T-helper 17 cell (primary cell): ENCODE measurements at places on chromosomes 2 and 18.

GRCh38 chr2:14501061-14501460 lies 131.5 kb upstream of the LRATD1 start:
- DNase-seq: no peak

DNA sequence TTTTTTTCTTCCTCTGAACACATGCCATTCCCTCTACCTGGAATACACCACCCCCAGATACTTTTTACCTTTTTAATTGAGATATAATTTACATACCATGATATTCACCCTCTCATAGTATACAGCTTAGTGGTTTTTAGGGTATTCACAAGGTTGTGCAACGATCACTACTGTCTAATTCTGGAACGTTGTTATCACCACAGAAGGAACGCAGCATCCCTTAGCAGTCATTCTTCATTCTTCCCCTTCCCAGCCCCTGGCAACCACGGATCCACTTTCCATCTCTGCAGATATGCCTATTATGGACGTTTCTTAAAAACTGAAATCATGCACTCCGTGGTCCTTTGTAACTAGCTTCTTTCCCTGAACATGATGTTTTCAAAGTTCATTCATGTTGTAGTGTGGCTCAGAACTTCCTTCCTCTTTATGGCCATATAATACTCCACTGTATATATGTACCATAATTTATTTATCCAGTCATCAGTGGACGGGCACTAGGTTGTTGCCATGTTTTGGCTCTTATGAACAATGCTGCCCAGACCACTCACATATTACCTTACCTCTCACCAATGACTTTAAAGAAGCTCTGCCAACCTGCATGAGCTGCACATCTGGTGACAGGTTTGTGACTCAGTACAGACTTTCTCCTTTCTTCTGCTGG lies 168.9 kb downstream of the CTIF start:
- no peak for DNase-seq

DNA sequence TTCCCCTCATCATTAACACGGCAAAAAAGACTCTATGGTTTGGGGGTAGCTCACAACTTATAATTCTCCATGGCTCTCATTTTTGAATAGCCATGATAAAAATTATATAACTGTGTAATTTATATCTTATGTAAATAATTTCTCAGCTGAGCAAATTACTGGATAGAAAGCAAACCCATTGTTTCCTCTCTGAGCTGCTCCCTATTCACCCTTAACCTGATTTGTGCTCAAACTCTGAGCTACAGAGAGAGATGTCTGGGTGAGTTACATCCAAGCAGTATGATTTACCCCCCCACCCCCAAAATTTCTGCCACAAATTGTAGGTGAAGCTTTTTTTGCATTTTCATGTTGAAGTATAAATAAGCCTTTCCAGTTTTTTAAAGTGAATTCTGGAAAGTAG lies 123.7 kb downstream of the TFCP2L1 start:
- no peak for DNase-seq

DNA sequence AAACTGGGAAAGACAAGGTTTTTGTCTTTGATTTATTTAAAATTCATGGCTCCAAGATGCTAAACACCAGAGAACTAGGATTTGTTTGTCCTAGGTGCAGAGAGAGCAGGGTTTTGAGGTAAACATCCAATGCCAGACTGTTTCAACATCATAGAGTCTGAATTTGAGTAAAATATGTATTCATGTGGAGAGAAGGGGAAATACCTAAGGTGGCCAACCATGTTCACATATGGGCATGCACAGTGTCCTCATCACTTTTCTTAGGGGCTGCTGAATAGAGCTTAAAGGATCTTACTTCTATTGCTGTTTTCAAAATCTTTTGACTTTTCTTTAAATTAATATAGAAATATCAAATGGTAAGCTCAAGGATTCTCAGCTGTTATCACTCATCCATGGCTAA lies 287.0 kb upstream of the CCDC68 start:
- no peak for DNase-seq

DNA sequence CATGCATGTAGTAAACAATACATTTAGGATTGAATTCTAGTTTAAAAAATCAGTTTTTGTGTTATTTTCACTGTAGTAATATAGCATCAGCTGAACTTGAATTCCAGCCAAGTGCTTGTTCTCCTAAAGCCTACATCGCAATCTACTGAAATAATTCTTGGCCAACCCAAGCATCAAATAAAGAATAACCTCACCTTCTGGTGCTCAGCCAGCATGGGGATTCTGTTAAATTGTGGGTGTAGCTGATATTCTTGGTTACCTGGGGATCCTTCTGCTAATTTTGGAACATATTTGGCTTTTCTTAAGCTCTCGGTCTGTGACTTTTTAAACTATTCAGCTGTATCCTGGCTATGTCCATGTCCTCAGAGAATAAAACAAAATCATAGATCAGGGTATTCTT lies 248.8 kb downstream of the NRXN1 start:
- no peak for DNase-seq

GRCh38 chr2:241795021-241795999 lies 13.7 kb upstream of the NEU4 start:
- no peak for DNase-seq

GRCh38 chr2:181542170-181542569 lies 85.0 kb downstream of the ITGA4 start:
- no peak for DNase-seq

GRCh38 chr2:127342101-127342500 lies 45.7 kb downstream of the MAP3K2 start:
- DNase-seq: no peak

- DNase-seq: no peak
Measured at GRCh38 chr18:62018034-62018758, 125.4 kb upstream of the RNF152 start.

DNA sequence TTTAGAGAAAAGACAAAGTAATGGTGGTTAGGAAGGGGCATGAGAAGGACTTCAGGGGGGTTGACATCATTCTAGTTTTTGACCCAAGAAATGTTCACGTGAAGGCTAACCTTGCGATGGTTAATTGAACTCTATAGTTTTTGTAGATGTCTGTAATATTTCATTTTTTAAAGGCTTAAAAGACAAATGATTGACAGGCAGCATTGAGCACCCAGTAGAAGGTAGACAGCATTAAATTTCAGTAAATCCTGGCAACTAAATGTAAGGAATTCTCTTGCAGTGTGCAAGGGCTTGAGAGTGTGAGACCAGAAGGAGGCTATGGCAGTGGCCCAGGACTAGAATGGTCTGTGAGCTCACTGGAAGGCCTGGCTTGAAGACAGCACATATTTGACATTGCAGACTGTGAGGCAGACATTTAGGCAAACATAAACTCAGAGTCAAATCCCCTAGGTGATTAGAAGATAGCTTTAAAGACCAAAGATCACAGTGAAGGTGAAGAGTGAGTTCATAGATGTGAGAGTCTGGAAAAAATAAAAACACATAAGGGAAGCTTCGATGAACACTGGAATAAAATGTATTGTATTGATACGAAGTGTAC lies 100.1 kb upstream of the MAP4K4 start:
- no peak for DNase-seq

DNA sequence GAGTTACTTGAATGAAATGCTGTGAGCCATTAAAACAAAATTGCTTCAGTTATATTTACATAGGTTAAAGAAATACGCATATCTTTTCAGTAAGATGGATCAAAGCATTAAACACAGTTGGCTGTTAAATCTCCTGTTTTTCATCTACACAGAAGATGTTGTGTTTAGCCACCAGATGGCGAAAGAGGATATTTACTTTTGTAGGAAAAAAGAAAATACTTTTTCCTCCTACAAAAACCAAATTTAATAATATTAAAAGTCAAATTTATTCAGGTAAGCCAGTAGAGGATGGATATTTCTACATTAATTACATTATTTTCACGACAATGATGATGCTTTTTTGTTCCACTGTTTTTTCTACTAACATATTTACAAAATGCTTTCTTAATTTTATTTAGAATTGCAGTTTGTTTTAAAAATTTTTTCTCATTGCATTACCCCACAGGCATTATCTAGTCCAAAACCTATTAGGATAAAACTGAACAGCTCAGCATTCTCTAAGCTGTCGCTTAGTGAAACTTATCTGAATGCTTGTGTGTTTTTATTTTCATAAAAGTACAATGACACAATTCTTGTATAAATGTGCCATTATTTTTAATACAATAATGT lies 173.7 kb downstream of the ASXL3 start:
- DNase-seq: no peak

- DNase-seq: no peak
Measured at GRCh38 chr18:5975111-5976002, 80.0 kb upstream of the TMEM200C start.

- DNase-seq: no peak
Measured at GRCh38 chr18:2293109-2293839, 278.0 kb downstream of the METTL4 start.

DNA sequence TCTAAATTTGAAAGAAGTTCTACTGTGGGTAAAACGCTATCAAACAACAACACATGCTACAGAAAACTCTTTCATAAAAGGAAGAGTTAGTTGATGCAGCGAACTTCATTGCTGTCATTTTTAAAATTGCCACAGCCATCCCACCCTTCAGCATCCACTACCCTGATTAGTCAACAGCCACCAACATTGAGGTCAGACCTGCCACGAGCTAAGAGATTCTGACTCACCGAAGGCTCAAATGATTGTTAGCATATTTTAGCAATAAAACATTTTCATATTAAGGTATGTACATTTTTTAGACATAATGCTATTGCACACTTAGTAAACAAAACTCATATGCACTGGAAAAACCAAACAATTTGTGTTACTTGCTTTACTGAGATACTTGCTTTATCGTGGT lies 347.1 kb downstream of the CLIP4 start:
- no peak for DNase-seq

- DNase-seq: no peak
Measured at GRCh38 chr2:89841476-89841840, 1150.0 kb downstream of the RPIA start.

- no peak for DNase-seq
Measured at GRCh38 chr2:203033395-203033794, 18.7 kb downstream of the NBEAL1 start.

DNA sequence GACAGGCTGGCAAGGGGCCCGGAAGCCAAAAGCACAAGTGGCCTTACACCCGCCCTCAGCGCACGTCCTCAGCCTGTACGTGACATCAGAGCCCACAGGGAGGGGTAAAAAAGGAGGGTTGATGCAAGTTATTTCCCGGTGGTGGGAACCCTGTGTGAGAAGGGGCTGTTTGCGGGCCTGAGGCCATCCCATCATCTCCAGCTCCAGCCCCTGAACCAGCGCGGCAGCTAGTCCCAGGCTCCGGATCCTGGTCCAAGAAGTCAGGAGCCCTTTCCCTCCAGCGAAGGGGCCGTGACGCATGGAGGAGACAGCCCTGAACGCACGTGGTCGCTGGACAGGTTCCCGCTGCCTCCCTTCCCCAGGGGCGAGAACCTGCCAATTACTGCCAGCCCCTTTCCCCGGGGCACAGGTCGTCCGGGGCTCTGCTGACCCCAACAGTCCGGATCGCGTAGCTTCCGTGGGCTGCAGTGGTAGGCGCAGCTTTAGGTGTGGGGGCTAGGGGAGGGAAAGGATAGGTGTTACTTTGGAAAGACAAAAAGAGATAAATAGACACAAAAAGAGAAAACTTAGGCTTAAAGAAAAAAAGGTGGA lies 1.3 kb upstream of the LRP2 start:
- peak; percentile 16 for DNase-seq

- DNase-seq: no peak
Measured at GRCh38 chr18:8516371-8517250, 92.6 kb upstream of the RAB12 start.

DNA sequence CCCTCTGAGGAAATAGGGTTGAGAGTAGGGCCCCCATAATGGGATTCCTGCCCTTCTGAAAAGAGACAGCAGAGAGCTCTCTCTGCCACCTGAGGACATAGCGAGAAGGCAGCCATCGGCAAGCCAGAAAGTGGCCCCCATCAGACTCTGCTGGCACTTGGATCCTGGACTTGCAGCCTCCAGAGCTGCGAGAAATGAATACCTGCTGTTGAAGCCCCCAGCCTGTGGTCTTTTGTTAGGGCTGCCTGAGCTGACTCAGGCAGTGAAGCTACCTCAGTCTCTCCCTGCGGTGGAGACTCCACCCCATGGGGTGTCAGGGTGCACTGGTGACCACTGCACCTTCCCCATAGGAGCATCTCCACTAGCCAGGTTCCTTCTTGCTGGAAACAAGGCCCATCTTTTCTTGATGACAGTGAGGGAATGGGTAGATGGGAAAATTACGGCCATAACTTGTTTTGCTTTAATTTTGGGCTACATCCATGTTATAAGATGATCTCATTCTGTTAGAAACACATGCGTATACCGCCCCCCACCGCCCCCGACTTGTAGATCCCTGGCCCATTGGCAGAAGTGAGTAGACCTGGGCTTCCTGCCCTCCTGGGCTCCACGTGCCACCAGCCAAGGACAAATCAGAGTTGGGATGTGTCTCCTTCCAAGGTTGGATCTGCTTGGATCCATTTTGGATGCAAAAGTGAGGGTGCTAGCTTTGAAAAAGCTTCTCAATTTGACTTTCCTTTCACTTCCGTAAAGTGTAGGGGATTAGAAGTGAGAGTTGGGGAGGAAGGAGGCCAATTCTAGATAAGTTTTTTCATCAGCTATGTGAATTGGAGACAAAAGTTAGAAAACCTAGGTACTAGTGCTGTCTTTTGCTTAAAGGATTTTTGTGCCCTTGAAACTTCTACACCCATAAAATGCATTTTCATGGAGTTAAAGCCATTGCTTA lies 42.9 kb downstream of the NCK2 start:
- peak; percentile 62 for DNase-seq

DNA sequence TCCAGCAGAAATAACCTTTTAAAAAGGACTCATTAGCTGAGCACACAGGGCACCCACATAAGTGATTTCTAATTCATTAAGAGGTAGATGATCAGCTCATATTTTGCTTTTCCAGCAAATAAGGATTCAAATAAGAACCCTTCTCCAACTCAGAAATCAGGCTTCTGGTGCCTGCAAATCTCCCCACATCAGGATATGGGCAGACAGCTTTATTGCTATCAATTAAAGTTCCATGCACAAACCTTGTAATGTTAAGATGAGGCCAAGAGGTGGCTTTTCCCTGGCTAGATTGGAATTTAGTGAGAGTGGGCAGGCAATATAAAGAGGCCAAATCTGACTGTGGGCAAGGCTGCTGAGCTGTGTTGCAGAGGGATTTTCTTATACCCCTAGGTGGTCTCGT lies 193.6 kb downstream of the SH3RF3 start:
- DNase-seq: no peak

- no peak for DNase-seq
Measured at GRCh38 chr2:729376-729861, 52.2 kb upstream of the TMEM18 start.
